ENCODE measurements at places on chromosomes 3 and 15.

DNA sequence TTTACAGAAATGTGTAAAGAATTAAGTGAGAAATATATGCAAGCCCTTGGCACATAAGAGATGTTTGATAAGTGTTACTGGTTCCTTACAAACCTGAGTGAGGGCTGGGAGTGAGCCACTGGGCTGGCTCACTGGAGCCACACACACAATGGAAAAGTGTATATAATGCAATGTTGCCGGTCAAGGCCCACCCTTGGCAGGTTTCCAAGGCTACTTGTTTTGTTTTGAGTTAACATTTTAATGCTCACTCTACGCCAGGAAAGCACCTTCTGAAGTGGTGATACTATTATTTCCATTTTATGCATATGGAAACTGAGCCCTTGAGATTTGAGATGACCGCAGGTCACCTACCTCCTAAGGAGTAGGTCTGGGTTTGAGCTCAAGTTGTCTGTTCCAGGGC is 71.8 kb upstream of the FHIT start:
- no peak for DNase-seq

- no peak for DNase-seq
These were observed 551.1 kb downstream of the NAALADL2 start for GRCh38 chr3:175410251-175410650.

- DNase-seq = no peak
These were observed 95.2 kb downstream of the KBTBD8 start for GRCh38 chr3:67093305-67093704.

- no peak for DNase-seq
These were observed 868.8 kb downstream of the NTRK3 start for GRCh38 chr15:87387766-87388165.

GRCh38 chr15:73375755-73376305 is 7.1 kb upstream of the HCN4 start:
- no peak for DNase-seq

DNA sequence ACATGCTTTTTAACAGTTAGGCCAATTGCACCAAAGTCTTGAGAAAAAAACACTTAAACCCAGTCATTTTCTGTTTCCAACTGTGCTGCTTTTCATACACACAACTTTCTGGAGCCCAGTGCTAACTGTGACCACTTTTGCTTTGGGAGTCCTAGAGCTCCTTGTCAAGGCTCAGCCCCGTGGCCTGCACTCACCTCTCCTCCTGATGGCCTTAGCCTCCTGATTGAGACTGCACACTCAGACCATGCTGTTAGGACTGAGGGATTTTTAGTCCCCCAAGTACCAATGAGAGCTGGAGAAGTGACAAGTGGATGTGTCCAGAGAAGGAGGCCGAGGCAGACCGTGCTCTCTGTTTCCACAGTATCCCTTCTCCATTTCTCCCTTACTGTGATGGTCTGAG is 15.2 kb upstream of the RARRES1 start:
- no peak for DNase-seq

DNA sequence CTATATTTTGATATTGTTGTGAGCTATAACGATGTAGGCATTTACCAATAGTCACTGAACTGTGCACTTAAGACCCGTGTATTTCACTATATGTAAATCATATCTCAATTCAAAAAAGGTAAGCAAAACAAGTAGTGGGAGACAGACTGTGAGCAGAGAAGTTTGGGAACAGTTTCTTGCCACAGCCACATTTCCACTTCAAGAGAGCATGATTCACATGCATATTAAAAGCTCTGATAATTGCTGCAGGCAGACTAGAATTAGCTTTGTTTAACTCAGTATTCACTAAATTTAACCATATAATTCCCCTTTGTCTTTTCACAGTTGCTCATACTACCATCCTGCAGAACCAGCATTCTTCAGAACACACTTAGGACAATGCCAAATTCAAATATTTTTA is 168.4 kb upstream of the ZNF385D start:
- no peak for DNase-seq

DNA sequence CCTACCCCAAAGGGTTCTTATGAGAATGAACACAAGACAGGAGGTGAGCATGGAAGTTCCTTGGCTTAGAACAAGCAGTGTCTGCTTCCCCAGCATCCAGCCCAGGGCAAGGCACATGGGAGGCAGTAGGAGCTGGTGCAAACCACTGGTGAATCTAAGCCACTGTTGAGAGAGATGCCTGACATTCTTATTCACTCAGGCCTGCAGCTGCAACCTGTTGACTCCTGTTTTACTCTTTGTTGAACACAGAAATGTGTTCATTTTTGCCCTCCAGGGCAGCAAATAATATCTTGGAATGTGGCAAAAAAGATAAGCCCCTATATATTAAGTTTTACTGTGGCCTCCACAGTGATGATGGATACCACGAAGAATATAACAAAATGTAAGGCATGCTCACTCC is 8.9 kb upstream of the PAK6 start:
- no peak for DNase-seq

- DNase-seq = no peak
These were observed 289.8 kb upstream of the SEMA6D start for GRCh38 chr15:47427463-47427862.

DNA sequence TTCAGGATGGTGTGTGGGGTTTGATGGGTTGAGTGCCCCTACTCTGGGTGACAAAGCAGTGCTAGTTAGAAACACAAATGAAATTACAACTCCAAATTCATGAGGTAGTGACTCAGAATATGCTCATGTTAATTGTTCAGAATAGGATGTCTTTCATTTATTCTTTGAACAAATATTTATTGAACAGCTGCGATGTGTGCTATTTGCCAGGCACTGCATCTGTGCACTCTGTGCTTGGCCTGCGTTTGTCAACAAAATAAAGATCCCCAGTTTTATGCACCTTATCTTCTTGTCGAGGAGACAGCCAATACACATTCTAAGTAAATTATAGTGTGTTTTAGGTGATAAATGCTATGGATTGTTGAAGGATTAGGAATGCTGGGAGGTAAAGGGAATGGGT is 27.3 kb downstream of the MED12L start:
- DNase-seq = no peak

DNA sequence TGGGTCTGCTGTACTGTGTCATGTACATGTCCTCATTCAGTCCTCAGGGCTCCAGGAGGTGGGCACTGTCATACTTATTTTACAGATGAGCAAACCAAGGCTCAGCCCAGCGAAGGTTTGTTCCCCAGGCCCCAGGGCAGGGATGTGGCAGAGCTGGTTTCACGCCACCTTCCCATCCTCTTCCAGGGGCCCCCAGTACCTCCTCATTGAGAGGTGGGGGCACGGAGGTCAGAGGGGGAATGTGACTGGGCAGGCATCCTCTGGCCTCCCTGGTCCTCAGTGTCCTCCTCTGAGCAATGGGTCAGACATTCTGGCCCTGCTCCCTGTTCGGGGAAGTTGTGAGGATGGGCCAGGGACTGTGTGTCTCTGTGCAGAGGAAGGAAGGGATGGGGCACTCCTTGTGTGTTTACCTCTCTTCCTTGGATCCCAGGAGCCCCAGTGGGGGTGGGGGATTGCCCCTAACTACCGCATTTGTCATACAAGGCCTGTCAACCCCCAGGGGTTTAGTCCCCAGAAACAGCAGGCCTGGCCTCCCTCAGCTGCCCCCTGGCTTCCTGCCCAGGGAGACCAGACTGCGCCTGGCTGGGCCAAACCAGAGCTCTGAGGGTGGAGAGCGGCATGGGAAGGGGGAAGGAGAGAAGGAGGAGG is 65.9 kb upstream of the LCTL start:
- no peak for DNase-seq

DNA sequence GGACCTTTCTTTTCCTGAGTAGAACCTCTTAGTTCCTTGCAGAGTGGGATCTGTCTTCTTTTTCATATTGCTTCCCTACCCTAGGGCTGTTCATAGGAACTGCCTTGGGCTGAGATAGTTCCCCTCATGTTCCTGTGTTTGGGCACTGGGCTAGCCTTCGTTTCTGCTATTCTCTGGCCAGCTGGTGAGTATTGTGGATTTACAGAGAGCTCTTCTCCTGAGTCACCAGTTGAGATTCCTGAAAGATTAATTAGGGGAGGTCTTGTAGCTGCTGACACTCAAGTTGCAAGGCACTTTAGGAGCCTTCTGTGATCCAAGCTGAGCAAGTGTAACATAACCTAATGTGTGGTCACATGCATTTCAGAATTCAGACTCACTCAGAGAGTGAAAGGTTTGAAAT is 30.7 kb downstream of the CHD2 start:
- DNase-seq = no peak

DNA sequence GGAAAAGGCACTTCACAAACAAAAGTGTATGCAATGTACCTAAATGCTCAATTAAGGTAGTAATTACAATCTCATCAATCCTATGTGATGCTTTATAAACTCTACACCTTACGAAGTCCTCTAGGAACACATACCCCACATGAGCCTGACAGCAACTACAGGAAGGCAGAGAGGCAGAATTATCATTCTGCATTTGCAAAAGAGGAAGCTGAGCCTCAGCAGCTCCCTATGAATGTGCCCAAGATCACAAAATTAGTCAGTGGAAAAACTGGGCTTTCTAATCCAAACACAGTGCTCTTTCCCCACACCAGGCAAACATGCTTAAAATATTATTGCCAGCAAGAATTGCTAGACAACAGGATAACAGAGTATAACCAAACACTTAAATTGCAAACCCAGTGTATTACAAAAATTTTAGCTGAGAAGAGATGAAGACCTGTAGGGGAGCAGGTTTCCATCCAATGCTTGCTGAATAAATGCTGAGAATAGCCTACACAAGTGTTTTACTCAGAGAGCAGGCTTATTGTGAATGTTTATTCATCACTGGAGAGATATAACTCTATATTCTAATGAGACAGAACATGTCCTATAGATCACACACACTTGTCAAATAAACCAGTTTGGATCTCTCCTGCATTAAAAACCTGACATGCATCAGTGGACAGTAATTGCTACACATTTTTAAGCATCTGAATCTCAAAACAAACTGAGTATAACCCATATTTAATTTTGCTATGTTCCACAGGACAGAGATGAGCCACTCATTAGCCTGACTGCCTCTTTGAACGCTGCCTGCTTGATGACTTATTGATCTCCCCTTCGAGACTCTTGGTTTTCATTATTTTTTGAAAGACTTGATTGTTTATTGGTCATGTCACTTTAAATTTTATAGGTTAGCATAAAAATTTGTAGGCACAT is 62.2 kb downstream of the PLCH1 start:
- DNase-seq = no peak

- no peak for DNase-seq
These were observed 5.9 kb upstream of the CD47 start for GRCh38 chr3:108096532-108097321.

GRCh38 chr15:90059208-90059985 is 42.9 kb downstream of the IDH2 start:
- DNase-seq = peak; percentile 86

GRCh38 chr15:94052711-94053110 is 178.7 kb upstream of the MCTP2 start:
- no peak for DNase-seq

DNA sequence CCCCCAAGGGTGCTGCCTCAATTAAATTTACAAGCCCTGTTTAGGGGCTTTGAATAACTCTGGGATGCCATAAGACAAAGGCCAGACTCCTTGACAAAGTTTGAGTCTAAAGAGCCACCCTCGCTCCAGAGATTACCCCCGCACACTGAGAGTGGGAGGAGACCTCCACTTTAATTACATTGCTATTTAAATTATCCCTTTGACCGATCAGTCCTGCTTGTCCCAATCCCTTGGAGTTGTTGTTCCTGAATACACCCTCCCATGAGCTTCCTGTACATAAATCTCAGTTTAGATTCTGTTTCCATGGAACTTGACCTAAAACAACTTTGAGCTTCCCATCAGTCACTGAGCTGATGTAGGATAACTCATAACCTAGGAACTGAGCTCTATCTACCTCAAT is 596.3 kb downstream of the PYDC2 start:
- DNase-seq = no peak

DNA sequence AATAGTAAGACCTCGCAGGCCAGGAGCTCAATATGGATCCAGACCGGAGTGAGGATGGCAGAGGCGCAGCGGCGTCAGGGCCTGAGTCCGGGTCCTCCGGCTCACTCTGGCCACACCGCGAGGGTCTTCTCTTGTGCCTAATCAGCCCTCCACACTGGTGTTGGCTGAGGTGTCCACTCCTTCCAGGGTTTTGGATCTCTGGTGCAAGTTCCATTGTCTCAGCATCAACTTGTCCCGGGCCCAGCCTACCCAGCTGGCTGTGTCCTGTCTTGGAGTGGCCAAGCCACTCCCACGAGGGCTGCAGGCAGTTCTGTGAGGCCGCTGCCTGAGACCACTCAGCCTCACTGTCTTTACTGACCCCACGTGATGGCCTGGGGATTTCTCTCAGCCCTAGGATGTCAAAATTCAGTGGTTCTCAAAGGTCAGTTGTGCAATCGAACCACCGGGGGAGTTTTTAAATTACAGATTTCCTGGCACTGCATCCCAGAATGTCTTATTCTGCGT is 12.6 kb upstream of the GOLGA6L7 start:
- no peak for DNase-seq

- DNase-seq = no peak
These were observed 66.7 kb upstream of the PRICKLE2 start for GRCh38 chr3:64291956-64292355.

Measured in activated naive CD4-positive, alpha-beta T cell treated with anti-CD3 and anti-CD28 coated beads, Interleukin-2, amount 50 U/mL, for 72 hours (primary cell).